ENCODE measurements at places on chromosomes 13 and 19.

DNA sequence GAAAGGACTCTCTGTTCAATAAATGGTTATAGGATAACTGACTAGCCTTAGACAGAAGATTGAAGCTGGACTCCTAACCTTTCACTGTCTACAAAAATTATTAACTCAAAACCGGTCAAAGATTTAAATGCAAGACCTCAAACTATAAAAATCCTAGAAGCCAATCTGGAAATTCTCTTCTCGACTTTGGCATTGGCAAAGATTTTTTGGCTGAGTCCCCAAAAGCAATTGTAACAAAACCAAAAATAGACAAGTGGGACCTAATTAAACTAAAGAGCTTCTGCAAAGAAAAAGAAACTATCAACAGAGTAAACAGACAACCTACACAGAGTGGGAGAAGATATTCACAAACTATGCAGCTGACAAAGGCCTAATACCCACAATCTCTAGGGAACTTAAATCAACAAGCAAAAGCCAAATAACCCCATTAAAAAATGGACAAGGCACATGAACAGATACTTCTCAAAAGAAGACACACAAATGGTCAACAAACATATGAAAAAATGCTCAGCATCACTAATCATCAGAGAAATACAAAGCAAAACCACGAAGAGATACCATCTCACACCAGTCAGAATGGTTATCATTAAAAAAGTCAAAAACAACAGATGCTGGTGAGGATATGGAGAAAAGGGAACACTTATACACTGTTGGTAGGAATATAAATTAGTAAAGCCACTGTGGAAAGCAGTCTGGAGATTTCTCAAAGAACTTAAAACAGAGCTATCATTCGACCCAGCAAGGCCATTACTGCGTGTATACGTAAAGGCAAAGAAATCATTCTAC, 266.3 kb downstream of the DNAJC15 start:
- no peak for DNase-seq

- no peak for DNase-seq
These were observed 15.4 kb upstream of the METTL21C start for GRCh38 chr13:102710261-102710679.

DNA sequence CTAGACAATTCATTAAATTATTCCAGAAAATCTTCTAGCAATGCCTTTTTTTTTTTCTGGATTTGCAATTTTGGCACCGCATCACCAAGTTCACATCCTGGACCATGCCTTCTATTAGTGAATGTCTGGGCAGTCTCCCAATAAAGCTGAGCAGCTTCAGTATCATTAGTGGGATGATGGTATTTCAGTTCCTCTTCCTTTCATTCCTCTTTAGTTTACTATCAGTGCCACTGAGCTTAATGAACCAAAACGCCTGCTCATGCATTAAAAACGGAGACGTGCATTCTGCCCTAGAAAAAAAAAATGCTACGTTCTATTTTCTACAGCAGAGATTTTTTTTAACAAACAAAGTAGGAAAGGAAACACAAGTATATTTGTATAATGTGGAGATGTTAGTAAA, 343.0 kb downstream of the PCDH9 start:
- DNase-seq, result no peak

- no peak for DNase-seq
These were observed 48.1 kb upstream of the SERPINE3 start for GRCh38 chr13:51291341-51291740.

DNA sequence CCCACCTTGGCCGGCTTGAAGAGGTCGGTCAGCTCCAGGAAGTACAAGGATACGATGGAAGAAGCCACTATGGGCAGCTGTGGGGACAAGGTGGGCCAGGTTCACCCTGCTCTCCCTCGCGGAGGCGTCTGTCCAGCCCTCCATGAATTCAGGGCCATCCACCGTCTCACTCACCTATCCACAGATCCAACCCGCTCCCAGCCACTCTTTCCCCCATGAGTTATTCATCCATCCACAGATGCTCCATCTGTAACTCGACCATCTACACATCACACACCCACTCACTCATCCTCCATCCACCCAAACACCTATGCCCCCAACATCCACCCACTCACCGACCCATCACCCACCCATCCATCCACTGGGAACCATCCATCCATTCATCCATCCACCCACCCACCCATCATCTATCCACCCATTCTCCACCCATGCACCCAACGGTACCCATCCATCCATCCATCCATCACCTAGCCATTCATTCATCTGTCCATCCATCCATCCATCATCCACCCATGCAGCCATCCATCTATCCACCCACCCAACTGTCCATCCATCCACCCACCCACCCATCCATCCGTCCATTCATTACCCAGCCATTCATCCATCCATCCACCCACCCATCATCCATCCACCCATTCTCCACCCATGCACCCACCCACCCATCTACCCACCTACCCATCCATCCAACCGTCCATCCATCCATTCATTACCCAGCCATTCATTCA, 5.8 kb downstream of the PLPPR3 start:
- no peak for DNase-seq

DNA sequence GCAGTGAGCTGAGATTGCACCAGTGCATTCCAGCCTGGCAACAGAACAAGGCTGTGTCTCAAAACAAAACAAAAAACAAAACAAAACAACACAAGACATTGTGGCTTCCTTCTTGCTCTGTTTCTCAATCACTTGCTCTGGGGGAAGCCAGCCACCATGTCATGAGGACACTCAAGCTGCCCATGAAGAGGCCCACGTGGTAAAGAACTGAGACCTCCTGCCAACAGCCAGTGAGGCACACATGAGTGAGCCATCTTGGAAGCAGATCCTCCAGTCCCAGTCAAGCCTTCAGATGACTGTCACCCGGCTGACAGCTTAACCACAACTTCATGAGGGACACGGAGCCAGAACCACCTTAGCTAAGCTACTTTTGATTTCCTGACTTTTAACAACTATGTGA, 25.2 kb downstream of the CPT1C start:
- no peak for DNase-seq

- no peak for DNase-seq
These were observed 320.8 kb upstream of the MAB21L1 start for GRCh38 chr13:35797244-35797643.

- DNase-seq, result no peak
These were observed 903.9 kb downstream of the UQCRFS1 start for GRCh38 chr19:28309070-28309469.

DNA sequence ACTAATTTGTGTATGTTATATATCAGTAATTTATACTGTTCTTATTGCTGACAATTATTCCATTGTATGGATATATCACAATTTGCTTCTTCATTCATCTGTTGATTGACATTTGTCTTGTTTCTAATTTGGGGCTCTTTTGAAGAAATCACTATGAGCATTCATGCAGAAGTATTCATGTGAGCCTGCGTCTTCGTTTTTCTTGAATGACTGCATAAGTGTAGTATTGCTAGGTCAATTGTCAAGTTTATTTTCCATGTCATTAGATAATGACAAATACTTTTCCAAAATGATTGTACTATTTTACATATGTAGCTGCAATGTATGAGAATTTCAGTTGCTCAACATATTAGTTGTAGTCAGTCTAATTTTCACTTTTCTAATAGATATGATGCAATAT, 1796.9 kb downstream of the SLITRK5 start:
- no peak for DNase-seq

Data from activated effector memory CD4-positive, alpha-beta T cell treated with anti-CD3 and anti-CD28 coated beads, Interleukin-2, amount 50 U/mL, for 16 hours (primary cell).